ENCODE measurements at places on chromosomes 12 and 14.

DNA sequence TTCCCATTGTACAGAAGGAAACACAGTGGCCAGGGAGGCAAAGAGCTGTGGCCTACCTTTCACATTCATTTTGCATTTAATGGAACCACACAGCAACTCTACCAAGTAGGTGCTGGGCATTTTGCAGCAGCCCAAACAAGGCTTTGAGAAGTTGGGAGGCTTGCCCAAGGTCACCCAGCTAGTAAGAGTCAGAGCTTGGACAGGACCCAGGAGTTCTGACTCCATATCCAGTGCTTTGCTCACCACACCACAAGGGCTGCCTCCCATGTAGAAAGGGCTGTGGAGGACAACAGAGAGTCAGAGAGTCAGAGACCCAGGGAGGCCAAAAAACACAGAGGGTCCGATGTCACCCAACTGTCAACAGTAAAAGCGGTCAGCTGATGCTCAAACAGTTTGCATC is 400.2 kb downstream of the BCL11B start:
- H3K4me1 ChIP-seq: no peaks in the 10 kb centered on the region
- no peaks in the 10 kb centered on the region for H3K27me3 ChIP-seq
- H3K4me3 ChIP-seq: no peak overlapping the region
- no peak overlapping the region for H3K27ac ChIP-seq
- no peak for DNase-seq

DNA sequence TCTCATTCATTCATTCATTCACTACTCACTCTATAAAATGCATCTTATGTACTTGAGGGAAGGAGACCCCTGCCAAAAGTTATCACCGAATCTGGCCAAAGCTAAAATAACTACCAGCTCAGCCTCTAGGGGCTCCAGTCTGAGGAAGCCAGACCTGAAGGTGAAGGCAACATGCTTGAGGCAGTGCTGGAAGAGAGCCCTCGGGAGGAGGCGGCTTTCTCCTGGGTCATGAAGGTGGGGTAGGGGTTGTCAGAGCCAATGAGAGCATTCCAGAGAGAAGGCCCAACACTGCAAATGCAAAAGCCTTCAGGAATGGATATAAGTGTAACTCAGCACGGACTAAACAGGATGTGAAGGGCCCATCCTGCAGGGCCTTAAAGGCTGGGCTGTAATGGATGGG is 62.4 kb downstream of the GSC start:
- no peak overlapping the region for H3K27ac ChIP-seq
- H3K36me3 ChIP-seq: no peaks in the 10 kb centered on the region
- no peaks in the 10 kb centered on the region for H3K4me1 ChIP-seq
- DNase-seq: no peak
- no peak overlapping the region for H3K4me3 ChIP-seq

DNA sequence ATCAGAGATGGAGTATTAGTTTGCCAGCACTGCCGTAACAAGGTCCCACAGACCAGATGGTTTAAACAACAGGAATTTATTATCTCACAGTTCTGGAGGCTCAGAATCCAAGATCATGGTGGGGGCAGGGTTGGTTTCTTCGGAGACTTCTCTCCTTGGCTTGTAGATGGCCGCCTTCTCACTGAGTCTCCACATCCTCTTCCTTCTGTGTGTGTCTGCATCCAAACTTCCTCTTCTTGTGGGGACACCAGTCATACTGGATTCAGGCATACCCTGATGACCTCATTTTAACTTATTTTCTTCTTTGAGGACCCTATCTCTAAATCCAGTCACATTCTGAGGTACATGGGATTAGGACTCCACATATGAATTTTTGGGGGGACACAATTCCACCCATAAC is 455.5 kb downstream of the RGS6 start:
- no peaks in the 10 kb centered on the region for H3K4me1 ChIP-seq
- no peaks in the 10 kb centered on the region for H3K36me3 ChIP-seq
- no peaks in the 10 kb centered on the region for H3K27me3 ChIP-seq
- H3K27ac ChIP-seq: no peak overlapping the region
- no peak overlapping the region for H3K4me3 ChIP-seq
- no peak for DNase-seq

DNA sequence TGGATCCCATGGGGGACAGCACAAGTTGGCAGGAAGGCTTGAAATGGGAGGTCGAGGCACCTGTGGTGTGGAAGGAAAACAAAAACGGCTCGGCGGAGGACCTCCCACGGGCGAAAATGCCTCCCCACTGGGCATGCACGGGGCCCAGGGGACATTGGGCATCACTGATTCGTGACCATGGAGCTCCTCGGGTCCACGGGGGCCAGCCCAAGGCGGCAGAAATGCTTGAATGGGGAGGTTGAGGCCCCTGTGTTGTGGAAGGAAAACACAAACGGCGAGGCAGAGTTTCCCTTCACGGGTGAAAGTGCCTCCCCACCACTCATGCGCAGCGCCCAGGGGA is 376.0 kb downstream of the ALG10 start:
- no peaks in the 10 kb centered on the region for H3K4me1 ChIP-seq
- peak; percentile 1 for DNase-seq
- H3K36me3 ChIP-seq: no peaks in the 10 kb centered on the region
- no peak overlapping the region for H3K27ac ChIP-seq
- no peak overlapping the region for H3K4me3 ChIP-seq
